NCI-H1436 (cell line): ENCODE measurements at places on chromosomes 2 and 18.
A peak's percentile ranks its signal among the peaks of the same experiment; 100 is the strongest.

- DNase-seq, result no peak
Measured at GRCh38 chr18:22961156-22961555, 28.0 kb downstream of the RBBP8 start.

DNA sequence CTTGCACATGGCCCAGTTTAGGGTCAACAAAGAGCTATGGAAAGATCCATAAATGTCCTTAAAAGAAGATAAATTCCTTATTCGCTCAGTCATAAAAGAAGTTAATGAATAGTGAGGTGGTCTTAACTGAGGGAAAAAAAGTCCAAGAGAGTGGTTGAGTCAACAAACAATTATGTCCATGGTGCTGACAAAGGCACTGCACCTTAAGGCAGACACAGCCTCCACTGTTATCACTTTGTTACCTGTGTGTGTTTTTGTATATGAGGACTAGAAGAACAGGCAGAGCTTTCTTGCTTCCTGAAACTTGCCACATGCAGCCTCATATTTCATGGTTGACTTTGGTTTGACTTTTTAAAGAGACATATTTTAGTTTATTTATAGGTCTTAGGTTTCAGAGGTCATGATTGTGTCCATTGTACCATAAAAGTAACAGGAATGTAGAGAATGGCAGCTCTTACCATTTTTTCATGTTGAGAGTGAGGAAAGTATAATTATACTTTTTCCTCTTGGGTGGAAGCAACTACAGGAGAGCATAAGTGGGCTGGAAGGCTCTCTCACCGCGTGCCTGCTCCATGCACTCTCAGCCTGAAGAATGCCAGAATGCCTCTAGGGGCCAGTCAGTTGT, 93.6 kb downstream of the XRCC5 start:
- no peak for DNase-seq

GRCh38 chr2:99338029-99338585, 918 bp downstream of the EIF5B start:
- DNase-seq, result no peak

DNA sequence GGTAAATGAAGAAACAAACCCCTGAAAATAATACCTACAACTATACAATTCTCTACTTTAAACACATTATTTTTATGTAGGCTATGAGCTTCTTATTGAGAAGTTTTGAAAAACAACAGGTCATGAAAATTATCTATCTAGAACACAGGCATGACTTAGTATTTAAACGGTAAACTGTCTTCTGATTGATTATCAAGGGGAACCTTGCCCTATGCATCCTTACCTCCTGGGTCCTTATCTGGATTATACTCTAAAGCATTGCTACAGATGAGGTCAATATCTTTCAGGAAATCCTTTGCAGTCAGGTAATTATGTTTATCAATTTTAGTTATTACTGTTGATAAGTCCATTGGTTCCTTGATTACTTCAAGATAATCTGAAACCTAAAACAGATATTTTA, 144.3 kb downstream of the ATAD2B start:
- no peak for DNase-seq

DNA sequence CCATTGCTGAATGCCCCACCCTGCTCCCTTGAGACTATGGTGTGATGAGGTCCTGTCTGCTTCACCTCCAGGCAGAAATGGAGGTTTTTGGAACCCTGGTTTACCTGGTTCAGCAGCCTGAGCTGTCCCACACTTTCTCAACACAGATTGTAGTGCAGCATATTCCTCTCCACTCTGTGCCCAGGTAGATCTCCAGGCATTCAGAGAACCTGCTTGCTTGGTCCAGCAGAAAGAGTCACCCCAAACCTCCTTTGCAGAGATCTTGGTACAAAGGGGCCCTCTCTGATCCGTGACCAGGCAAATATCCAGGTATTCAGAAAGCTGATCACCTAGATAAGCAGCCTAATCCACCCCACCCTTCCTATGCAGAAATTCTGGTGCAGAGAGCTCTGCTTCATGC, 1288.2 kb upstream of the CRIM1 start:
- no peak for DNase-seq

DNA sequence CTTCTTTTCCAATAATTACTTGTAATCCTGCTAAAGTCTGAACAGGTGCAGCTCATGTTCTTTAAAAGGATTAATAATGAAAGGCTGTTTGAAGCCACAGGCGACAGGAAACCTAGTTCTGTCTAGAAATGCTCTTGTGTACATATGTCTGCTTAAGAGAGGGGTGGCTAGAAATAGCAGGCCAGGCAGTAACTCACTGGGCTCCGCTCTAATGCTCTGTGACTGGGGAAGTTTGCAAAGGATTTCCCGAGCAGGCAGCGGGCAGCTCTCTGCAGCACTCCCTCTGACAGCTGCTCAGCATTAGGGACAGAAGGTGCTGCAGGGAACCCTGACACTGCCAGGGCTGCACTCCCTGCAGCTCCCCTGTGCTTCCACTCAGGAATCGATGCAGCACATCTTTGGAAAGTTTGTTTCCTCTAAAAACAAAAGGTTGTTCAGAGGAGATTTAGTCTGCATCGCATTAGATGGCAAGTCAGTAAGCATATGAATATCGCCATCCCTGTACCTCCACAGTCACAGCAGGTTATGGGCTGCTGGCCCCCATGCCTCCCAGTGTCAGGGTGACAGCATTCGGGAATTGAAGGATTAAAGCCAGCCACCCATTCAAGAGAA, 33.1 kb upstream of the TTC39C start:
- no peak for DNase-seq

DNA sequence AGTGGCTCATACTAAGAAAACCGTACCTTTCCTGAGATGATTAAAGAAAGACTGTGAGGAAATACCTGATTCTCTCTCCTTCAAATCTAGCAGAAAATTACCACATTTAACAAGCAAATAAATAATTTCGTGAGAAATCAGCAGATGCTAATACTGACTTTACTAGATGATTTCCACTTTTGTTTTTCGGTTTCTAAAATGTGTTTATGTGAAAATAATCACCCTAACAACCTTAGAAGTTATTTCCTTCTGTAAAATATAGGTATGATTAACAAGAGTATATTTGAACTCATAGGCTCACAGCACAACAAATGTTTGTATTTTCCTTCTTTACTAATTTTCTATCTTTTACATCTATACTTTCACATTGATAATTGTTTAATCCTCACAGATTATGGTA, 594.1 kb upstream of the FAM98A start:
- no peak for DNase-seq

- no peak for DNase-seq
Measured at GRCh38 chr2:36708041-36708741, 11.7 kb downstream of the VIT start.

DNA sequence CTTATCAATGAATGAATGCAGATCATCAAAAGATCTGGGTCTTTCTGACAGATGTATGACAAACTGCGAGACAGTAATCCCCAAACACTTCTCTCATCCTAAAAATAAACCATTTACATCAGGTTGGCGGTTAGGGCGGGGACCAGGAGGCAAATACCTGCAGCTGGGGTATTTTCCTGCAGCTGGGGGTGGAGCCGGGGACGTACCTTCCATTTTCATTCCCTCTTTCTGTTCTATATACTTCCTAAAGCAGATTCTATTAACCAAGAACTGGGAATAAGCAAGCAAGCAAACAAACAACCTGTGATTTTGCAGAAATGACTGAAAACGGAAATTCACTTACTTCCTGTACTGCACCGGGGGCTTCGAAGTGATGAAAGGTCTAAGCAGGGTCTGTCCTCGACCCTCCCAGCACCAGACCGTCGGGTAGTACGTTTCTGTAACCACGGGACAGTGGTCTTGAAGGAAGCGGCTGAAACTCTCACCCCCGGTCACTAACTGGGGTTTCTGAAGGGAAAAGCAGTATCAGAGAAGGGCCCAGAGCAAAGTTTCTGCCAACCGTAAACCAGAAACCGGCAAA, 1.2 kb downstream of the ABHD3 start:
- DNase-seq, result no peak

- DNase-seq, result no peak
Measured at GRCh38 chr18:65057439-65058083, 693.3 kb upstream of the CDH7 start.

DNA sequence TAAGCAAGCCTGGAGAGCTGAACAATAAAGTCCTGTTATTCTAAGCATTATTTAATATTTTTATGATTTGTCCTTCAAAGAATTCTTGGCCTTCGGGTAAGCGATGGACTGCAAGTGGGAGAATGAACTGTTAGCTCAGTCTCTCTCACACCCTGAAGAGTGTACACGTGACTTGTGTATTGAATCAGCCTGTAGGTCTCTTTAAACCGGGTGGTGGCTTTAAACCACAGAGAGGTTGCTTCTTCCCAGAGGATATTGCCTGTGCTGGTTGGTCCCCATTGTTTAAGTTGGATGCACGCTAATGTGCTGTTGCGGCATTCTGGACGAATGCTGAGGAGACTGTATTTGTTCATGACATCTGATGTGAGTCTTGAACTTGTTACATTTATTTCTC, 183.3 kb downstream of the LTBP1 start:
- DNase-seq, result no peak

DNA sequence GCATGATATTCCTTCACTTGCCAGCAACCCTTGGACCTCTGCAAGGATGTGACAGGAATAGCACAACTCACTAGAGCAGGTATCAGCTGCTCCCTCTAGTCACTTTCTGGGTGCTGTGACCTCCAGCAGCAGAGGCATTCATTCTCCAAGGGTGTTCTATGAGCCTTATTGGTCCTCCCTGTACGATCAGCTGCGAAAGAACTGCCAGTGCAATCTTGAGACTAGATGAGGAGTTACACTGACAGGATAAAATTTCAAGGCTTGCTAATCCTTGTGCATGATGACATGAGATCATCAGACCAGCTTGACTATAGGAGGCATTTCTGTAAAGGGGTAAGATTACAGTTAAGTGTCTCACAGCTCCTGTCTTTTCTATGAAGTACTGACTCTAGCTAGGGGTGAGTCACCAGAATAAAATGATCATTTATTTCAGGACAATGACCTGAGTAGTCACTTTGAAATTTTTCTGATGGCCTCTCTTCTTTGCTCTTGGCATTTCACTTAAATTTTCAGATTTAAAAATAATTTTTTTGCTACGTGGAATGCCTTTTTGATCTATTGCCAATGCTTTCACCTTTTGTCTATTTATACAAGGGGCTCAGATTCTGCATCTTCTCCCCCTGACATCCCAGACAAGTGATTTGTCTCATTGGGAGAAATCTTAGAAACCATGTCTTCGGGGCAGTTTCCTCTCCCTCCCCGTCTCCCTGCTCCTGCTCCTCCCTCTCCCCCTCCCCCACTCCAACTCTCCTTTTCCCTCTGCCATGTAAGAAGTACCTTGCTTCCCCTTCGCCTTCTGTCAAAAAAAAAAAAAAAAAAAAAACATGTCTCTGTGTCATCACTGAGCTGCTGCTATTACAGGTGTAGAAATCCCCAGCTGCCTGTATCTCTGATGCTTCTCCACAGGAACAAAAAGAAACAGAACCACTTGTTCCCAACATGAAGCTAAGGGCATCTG, 49.2 kb upstream of the FRZB start:
- peak; percentile 18 for DNase-seq

DNA sequence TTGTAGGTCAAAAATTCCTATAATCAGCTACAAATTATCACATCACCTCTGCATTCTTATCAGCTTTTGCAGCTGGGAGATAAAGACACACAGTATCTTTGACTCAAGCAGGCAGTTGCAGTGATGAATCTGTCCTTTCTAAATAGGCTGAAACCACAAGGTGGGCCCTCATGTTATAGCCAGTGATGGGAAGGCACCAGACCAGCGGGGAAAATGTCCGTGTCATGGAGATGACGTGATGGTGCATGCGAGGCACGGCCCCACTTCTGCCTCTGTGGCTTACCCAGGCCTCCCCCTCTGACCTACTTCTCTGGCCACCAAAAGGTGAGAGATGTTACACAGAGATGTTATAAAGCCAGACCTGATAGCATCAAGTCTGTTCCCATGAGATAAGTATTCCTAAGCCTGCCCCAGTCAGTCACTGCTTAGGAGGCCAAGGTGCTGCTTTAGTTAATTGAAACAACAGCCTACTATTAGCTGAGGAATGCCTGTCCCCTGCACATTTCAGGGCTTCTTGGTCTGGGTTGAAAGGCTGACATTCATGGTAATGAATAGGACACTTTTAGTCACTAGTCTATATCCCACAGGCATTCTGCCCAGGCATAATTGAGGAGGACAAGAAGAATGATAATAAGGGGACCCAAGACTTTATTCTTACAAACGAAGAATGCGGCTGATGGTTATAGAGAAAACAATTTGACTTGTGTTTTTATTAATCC, 327.9 kb downstream of the LPIN1 start:
- DNase-seq, result no peak

GRCh38 chr2:36393738-36394256, 38.2 kb downstream of the CRIM1 start:
- no peak for DNase-seq

GRCh38 chr2:168089200-168089599, 158.2 kb downstream of the STK39 start:
- no peak for DNase-seq

- no peak for DNase-seq
Measured at GRCh38 chr2:99096728-99097127, 44.8 kb upstream of the C2orf15 start.

DNA sequence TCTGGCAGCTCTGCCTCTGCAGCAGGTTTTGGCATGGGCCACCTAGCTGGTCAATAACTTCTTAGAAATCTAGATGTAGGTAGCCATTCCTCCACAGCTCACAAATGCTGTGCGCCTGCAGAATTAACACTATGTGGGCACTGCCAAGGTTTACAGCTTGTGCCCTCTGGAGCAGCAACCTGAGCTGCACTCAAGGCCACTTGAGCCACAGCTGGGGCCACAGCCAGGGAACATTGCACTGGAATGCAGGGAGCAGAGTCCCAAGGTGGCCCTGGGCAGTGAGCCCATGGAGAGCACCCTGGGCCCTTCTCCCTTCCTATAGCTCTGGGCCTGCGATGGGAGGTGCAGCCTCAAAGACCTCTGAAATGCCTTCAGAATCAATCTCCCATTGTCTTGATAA, 365.3 kb downstream of the SATB2 start:
- DNase-seq, result no peak

- no peak for DNase-seq
Measured at GRCh38 chr2:26720322-26721114, 28.0 kb downstream of the KCNK3 start.

- DNase-seq, result no peak
Measured at GRCh38 chr2:215535125-215535668, 99.3 kb upstream of the FN1 start.

- DNase-seq, result peak; percentile 69
Measured at GRCh38 chr18:76620321-76621170, 125.5 kb upstream of the ZNF516 start.
